ENCODE measurements at places on chromosomes 7 and 10. TPM values are rescaled to one million over a fixed set of nuclear protein-coding genes. Genes with fewer than 3 reads are reported as not detected.

The GNAT3 gene
- polyA plus RNA-seq, result not detected

The DNMBP gene
- polyA plus RNA-seq, result 14.0 TPM

The CRYGN gene
- polyA plus RNA-seq, result 3.0 TPM

The ELMO1 gene
- 86.4 TPM for polyA plus RNA-seq

The ANKRD1 gene
- polyA plus RNA-seq, result 0.21 TPM

The SPAG6 gene
- polyA plus RNA-seq, result 15.3 TPM

The SEMA3E gene
- polyA plus RNA-seq, result 2.8 TPM

The POU6F2 gene
- 1.9 TPM for polyA plus RNA-seq

The VWA2 gene
- 3.3 TPM for polyA plus RNA-seq

The HYAL4 gene
- polyA plus RNA-seq, result 0.11 TPM

The VWDE gene
- polyA plus RNA-seq, result 1.5 TPM

The EBF3 gene
- 166 TPM for polyA plus RNA-seq

The CLDN3 gene
- 0.81 TPM for polyA plus RNA-seq

All from spinal cord (tissue), 10 donors.